Lower leg skin (tissue), 4 donors: ENCODE measurements at places on chromosomes 11 and 22.

DNA sequence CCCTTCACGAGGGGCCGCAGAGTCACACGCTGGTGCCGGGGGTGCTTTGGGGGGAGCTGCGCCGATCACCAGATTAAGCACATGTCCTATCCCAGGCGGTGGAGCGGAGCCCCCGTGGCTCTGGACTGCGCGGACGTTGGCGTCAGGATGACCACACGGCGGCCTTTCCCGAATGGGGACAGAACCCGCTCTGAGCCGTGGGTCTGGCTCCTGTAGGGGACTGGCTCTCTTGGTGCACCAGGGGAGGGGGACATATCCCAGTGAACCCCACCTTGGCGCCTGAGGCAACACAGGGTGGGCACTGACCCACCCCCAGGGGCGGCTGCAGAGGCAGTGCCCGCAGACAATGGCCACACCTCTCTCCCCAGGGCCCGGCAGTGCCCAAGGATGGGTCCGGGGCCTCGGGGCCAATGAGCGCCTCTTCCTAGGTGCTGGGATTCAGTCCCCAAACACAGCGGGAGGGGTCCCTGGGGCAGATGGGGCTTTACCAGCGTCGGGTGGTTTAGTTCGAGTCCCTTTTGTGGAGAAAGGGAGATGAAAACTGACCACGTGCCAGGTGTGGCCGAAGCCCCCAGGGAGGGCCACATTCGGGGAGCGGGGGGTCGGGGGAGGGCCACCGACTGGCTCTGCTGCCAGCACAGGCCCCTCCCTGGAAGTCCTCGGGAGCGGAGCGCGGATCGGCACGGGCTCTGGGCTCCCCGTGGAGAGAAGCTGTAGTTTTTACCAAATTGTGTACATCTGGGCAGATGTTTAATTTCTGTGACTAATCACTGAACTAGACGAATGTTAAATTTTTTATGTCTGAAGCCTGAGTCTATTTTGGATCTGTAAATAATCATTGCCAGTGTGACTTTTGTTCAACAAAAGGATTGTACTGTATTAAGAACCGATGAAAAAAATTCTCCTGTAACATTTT, 58.9 kb downstream of the GRAMD4 start:
- no peak for DNase-seq

GRCh38 chr11:134468081-134468668, 56.1 kb upstream of the B3GAT1 start:
- DNase-seq, result no peak

DNA sequence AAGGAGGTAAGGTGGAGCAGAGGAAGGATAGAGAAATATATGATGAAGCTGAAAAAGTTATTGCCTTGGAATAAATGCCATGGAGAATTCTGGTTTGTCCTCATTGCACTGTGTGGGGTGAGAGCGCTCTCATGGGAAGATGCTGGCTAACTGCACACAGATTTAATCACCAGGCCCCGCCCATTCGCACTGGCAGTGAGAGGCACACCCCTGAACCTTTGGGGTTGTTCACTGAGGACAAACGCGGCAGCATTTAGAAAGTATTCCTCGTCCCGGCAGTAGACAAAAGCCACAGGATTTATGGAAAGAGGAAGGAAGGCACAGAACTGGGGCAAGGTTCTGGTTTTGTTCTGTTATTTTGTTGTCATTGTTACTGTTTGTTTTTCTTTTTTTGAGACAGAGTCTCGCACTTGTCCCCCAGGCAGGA, 70.2 kb downstream of the MED15 start:
- peak; percentile 56 for DNase-seq

GRCh38 chr22:44735518-44736428, 16.6 kb upstream of the ARHGAP8 start:
- DNase-seq, result peak; percentile 51

GRCh38 chr11:26891501-26891900, 102.4 kb upstream of the FIBIN start:
- no peak for DNase-seq

GRCh38 chr11:94002226-94002625, 18.9 kb upstream of the HEPHL1 start:
- no peak for DNase-seq

DNA sequence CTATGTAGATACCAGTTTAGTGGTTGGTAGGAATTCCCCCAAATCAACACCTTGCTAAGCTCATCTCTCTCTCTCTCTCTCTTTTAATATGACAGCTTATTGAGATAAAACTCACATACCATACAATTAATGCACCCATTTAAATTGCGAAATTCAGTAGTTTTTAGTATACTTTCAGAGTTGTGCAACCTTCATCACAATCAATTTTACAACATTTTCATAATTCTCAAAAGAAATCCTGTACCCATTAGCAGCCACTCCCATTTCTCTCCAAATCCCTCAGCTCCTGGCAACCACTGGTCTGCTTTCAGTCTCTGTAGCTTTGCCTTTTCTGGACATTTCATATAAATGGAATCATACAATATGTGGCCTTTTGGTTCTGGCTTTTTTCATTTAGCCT, 13.3 kb downstream of the NNMT start:
- DNase-seq, result no peak

- no peak for DNase-seq
Measured at GRCh38 chr11:9004183-9004926, 554 bp upstream of the NRIP3 start.

DNA sequence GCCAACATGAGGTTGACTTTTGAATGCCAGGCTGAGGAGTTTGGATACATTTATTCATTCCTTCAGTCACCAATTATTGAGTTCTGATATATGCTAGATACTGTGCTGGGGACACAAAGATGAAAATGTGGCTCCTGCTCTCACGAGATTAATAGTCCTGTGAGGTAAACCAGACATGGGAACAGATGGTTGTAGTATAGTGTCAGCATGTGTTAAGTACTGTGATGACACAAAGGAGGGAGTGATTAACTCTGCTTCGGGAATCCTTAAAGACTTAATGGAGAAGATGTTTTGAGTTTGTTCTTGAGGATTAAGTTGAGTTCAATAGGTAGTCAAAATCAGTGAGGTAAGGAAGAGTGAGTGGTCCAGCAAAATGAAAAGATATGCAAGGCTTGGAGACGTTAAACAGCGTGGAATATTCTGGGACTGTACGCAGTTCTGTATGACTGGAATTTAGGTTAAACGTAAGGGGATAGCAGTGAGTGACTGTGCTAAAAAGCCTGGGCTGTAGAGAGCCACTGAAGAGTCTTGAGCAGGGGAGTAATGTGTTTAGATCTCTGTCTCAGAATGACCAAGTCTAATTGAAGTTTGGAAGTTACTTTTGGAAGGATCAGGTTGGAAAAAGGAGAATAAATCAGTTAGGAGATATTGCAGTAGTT, 11.8 kb downstream of the RNF121 start:
- no peak for DNase-seq

DNA sequence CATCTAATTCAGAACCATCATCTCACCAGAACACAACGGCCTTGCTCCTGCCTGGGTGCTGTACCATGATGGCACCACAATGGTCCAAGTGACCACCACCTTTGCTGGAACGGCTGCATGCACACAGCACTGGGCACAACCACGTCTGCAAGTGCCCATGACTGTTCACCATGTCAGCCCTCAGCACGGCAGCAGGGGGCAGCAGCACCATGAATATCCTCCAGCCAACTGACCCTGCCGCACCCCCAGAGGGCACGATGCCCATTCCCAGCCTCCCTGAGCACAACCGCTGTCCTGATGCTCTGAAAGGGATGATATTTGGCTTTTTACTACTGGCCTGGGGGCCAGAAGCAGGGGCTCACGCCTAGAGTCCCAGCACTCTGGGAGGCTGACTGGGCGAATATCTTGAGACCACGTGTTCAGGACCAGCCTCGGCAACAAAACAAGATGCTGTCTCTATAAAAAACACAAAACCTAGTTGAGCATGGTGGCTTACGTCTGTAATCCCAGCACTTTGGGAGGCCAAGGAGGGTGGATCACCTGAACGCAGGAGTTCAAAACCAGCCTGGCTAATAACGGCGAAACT, 25.7 kb downstream of the DRD4 start:
- no peak for DNase-seq

GRCh38 chr11:78386215-78386941, 31.2 kb downstream of the GAB2 start:
- DNase-seq, result no peak

DNA sequence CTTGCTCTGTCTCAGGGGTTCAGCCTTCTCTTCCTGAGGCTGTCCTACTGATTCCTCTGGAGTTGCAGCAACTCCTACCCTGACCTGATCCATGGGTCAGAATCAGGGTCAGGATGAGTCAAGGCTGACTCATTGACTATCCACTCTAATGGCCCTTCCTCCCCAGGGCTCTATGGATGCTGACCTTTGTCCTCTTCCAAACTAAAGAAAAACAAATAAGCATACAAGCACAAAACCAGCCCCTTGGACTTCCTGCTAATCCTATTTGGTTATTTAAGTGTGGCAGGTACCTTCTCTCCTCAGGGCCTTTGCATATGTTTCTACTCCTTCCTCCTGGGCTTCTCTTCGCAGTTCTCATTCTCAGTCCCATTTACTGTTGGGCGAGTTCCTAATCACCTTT, 204.5 kb upstream of the NAV2 start:
- DNase-seq, result no peak

GRCh38 chr22:39501644-39502108, 414 bp upstream of the MIEF1 start:
- no peak for DNase-seq

GRCh38 chr11:58693026-58693425, 38.7 kb downstream of the GLYAT start:
- no peak for DNase-seq

GRCh38 chr11:79116600-79116999, 324.2 kb downstream of the TENM4 start:
- no peak for DNase-seq

GRCh38 chr11:125356797-125357196, 139.3 kb downstream of the FEZ1 start:
- no peak for DNase-seq

- DNase-seq, result peak; percentile 24
Measured at GRCh38 chr11:34044664-34045485, 6.7 kb upstream of the CAPRIN1 start.

DNA sequence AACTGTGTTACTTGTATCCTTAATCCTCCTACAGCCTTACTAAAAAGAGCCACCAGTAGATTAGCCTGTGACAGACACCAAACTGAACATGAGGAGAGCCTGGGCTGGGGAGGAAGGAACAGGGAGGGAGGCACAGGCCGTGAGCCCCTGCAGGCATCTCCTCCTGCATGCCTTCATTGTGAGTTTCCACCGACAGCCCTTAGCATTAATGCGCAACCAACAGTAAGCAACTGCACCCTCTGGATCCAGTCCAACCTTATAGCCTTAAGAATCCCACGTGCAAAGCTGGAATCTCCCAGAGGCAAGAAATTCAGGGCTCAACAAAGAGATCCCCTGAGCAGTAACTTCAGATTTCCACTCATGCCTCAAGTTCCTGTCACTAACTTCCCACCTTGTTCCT, 84.6 kb downstream of the ETS1 start:
- DNase-seq, result no peak

GRCh38 chr11:1930462-1930830, 10.9 kb downstream of the TNNT3 start:
- no peak for DNase-seq

GRCh38 chr11:79438631-79439409, 2.0 kb downstream of the TENM4 start:
- peak; percentile 90 for DNase-seq

DNA sequence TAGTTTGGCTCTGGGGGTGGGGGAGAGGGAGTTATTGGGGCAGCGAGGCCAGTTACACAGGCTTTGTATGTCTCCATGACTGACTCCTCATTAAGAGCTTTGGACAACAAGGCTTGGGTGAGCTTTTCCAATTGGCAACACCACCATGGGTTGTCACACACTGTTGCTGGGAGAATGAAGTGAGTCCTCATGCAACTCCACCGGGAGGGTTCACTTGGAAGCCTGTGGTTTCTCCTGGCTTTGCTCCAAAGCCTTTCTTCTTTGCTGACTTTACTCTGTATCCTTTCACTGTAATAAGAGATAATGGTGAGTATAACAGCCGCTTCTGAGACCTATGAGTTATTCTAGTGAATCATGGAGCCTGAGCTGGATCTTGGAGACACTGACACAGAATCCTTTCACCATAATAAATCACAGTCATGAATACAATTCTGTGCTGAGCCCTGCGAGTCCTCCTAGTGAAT, 24.9 kb downstream of the EIF3F start:
- peak; percentile 15 for DNase-seq

DNA sequence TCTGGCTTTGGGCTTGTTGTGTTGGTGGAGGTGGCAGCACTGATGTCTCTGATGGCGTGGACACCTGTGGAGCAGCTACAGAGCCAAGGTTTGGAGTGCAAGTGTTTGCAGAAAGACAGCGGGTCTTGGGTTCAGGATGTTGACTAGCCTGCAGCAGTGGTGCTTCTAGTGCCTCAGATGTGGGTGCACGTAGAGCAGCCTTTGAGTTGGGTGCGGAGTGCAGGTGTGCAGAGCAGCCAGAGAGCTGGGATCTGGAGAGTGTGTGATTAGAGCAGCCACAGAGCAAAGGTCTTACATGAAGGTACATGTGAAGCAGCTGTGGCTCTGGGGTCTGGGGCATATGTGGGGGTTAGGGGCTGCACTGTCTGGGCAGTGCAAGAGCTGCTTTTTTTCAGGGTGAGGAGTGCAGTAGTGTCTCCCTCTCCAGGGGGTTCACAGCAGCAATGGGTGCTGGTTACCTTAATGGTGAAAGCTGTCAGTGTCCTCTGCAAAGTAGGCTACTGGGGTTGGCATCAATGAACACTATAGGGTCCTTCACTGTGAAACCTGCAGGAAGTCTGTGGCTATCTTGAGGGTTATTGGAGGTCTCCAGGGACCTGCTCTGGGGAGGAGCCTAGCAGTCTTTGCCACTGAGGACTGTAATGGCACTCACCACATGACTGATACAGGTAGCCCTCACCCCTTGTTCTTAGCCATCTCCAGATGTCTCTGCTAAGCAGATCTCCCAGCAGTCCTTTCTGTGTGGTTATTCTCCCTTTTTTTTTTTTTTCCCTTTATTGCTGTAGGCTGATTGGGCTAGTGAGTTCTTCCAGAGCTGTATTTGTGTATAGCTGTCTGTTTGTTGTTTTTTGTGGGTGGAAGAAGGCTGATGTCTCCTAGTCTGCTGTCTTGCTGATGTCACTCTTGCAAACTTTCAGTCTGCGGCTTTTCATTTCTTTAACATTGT, 14.3 kb downstream of the BIRC2 start:
- DNase-seq, result no peak

DNA sequence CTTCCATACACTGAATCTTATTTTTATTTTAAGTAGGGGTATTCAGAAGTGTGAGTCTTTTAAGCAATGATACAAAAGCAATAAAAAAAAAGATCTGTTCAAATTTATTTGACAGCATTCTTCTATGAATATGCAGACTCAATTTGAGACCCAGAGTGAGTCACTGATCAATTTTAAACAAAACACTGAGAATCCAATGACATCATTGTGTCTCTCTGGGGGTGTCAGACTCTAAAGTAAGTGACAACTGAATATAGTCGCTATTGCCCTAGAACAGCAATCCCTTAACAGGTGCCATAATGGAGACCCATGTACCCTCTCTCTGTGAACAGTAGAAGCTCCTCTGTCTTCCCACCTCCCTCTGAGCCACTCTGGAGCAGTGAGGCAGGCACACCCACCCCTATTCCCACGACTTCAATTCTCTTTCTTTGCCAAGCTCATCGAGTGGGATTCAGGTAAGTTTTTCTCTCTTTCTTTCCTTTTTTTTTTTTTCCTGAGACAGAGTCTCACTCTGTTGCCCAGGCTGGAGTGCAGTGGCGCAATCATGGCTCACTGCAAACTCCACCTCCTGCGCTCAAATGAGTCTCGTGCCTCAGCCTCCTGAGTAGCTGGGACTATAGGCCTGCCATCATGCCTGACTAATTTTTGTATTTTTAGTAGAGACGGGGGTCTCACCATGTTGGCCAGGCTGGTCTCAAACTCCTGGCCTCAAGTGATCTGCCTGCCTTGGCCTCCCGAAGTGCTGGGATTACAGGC, 5.1 kb upstream of the RPS3 start:
- no peak for DNase-seq
